ENCODE measurements at places on chromosomes 4 and X.

DNA sequence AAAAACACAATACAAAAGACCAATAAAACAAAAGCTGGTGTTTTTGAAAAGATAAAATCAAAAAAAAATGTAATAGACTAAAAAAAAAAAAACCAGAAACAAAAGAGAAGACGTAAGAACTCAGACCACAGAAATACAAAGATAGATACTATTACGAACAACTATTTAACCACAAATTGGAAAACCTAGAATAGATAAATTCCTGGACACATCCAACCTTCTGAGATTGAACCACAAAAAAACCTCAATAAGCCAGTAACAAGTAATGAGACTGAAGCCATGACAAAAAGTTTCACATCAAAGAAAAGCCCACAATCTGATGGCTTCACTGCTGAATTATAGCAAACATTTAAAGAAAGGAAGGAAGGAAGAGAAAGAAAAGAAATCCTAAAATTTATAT lies 16.2 kb downstream of the RCHY1 start:
- DNase-seq = no peak

- DNase-seq = no peak
Observed at GRCh38 chr4:148044912-148045352, 313.0 kb downstream of the ARHGAP10 start.

GRCh38 chr4:182348779-182349326 lies 105.7 kb downstream of the TENM3 start:
- DNase-seq = no peak

- no peak for DNase-seq
Observed at GRCh38 chrX:12790885-12791256, 341 bp upstream of the PRPS2 start.

DNA sequence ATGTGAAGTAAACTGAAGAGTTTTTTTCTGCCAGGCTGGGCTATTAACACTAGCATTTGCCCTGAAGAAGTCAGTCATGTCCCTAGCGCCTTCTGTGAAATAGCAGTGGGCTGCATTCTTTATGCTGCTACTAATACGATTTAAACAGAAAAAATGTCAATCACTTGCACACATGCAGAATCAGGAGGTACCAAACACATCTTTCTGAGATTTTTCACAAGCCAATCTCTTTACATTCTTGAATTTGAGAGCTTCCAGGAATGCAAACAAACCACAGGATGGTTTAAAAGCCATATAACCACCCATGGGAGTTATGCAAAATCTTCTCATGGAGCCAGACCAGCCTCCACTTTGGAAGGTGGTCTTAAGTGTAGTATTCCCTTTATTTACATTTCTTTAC lies 220.1 kb downstream of the IQCM start:
- DNase-seq = no peak

DNA sequence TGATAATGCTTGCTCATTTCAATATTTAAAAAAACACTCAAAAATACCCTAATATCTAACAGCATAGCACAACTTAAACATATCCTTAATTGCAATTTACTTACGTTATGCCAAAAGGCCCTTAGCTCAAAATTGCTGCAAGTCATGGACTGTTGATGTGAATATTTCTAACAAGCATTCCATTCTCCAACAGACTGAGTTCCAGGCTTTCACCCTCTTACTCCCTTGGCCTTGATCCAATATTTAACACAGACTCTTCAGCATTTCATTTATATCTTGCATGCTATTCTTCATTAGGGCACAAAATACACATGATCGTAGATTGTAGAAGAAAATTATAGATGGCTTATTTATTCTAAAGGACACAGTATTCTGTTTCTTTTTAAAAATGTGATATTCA lies 96.5 kb downstream of the RNF150 start:
- DNase-seq = no peak

- DNase-seq = no peak
Observed at GRCh38 chr4:178356725-178357124, 914.5 kb upstream of the AGA start.

DNA sequence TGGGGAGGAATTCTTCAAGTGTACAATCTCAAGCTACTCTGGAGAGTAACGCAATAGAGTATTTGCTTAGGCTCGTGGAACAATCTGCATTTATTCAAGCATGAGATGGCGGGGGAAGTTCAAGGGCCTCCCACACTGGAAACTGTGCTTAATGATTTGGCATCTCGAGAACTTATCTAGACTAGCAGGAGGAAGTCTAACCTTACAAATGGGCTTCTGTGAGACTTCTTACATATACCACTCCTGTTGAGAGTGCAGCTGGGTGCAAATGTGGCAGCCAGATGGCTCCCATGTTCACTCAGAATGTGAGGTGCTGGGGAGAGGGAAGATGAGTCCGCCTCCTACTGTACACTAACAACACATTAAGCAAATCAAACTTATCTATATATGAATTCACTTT lies 29.3 kb upstream of the PTPN13 start:
- no peak for DNase-seq

- no peak for DNase-seq
Observed at GRCh38 chrX:136185401-136186022, 38.2 kb downstream of the FHL1 start.

DNA sequence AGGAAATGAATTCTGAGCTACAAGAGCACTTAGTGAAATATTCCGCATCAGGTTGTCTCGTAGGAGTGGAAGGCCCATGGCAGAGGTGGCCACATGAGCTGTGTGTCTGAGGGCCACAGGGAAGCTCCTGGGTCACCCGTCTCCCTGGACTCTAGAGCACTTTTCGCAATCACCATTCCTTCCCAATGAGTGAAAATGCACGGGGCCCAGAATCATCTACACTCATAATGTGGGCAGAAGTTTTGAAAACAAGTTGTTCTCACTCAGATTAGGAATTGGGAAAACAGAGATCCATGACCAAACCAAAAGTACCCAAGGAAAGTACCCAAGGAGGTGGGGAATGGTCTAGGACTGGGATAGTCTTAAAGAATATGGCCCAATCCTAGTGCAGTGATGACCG lies 94.4 kb downstream of the SCD5 start:
- no peak for DNase-seq

DNA sequence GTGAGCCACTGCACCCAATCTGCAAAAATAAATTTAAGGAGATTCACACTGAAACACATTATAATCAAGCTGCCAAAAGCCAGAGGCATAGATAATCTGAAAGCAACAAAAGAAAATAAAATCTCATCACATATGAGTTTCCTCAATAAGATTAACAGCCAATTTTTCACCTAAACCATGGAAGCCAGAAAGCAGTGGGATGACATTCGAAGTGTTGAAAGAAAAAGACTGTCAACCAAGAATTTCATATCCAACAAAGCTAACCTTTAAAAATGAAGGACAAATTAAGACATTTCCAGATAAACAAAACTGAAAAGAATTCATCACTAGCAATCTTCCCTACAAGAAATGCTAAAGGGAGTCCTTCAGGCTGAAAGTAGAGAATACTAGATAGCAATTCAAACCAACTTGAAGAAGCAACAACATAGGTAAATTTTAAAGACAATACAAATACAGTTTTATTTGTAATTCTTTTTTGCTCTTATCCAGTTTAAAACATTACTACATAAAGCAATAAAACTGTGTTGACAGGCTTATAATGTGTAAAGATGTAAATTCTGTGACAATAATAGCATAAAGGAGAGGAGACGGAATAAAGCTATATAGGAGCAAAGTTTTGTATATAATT lies 23.1 kb upstream of the KLHL8 start:
- no peak for DNase-seq

GRCh38 chrX:27222661-27223060 lies 240.5 kb downstream of the PPP4R3C start:
- no peak for DNase-seq

GRCh38 chr4:60315586-60315985 lies 884.5 kb upstream of the ADGRL3 start:
- no peak for DNase-seq

GRCh38 chrX:1511829-1512228 lies 25.2 kb downstream of the P2RY8 start:
- no peak for DNase-seq

DNA sequence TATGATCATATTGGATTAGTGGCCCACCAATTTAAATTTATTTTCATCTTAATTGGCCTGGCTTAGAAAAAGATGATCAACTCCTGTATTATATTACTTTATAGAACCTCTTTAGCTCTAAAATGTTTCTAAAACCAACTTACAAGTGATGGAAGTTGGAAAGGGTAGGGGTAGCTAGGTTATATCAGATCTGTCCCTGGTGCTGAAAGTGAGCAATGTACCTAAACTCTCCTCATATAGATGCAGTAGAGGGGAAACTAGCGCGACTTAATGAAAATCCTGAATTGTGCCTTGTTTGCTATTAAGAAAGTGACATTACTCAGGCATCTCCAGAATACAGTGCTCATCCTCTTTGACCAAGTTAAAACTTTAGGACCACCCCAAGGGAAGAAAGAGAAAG lies 7.5 kb upstream of the PTCHD1 start:
- DNase-seq = no peak

GRCh38 chr4:111046811-111047210 lies 423.9 kb upstream of the PITX2 start:
- DNase-seq = no peak

GRCh38 chr4:6380746-6381410 lies 91.5 kb downstream of the PPP2R2C start:
- no peak for DNase-seq

DNA sequence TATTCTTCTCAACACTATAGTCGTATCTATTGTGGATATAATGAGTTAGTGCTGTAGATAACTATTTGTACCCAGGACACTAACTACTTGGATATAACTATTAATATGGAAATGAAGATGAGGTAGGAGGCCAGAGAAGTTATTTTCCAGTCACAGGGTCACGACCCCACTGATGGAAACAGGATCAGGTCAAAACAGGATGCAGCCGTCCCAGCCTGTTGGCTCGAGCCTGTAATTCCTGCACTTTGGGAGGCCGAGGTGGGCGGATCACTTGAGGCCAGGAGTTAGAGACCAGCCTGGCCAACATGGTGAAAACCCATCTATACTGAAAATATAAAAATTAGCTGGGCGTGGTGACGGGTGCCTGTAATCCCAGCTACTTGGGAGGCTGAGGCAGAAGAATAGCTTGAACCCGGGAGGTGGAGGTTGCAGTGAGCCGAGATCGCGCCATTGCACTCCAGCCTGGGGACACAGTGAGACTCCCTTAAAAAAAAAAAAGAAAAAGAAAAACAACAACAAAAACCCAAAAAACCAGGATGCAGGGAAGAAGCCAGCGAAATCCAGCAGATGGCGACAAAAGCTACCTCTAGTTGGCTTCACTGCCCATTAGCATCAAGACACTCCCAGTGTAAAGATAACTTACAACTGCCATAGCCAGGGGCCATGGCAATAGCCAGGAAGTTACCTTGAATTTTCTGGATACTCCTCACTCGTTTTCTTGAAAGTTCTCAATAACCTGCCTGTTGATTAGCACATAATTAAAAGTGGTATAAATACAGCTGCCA lies 37.9 kb upstream of the NKAP start:
- DNase-seq = no peak
